CD4-positive, alpha-beta T cell treated with Interleukin-1 beta for 1 hour (primary cell): ENCODE measurements at places on chromosomes 3 and 15.

DNA sequence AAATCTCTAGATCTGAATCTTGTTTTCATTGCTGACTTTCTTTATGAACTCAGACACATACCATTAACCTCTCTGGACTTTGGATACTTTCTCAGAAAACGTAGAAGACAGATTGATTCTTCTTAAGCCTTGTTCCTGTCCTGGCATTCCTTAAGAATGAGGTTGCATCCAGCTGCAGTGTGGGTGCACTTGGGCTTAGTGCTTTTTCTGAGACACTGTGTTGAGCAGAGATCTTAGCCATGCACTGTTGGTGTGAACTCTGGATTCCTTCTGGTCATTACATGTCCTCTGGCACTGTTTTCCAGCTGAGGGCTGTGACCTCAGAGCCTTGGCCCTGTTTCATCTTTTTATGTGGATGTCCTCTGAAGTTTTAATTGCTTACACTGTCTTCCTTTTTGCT lies 428.3 kb downstream of the CNTN4 start:
- no peak for DNase-seq

GRCh38 chr3:100297784-100298183 lies 36.8 kb upstream of the NIT2 start:
- no peak for DNase-seq

- DNase-seq, result no peak
Observed at GRCh38 chr3:17110660-17111396, 226.1 kb downstream of the PLCL2 start.

GRCh38 chr3:104388619-104389018 lies 978.1 kb upstream of the ALCAM start:
- DNase-seq, result no peak

DNA sequence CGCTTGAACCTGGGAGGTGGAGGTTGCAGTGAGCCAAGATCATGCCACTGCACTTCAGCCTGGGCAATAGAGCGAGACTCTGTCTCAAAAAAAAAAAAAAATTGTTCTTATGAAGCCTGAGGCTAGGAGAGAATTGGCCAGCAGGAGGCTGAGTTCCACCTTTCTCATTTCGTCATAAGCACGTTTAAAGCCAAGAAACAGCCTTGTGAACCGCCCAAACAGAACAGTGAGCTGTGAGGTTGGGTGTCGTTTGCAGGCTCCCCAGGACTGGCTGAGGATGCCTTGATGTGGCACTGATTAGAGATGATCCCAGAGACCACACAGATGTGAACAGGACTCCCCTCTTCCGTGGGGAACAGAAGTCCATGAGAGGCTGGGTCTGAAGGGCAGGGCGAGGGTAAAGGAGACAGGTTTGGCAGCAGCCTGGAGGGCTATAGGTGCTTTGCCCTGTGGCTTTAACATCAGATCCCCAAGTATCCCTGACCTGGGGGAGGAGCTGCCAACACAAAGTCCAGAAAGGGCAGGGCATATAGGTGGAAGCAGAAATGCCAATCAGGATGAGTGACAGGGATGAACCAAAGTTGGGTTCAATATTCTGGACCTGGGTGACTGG lies 52.9 kb downstream of the CLEC3B start:
- no peak for DNase-seq

DNA sequence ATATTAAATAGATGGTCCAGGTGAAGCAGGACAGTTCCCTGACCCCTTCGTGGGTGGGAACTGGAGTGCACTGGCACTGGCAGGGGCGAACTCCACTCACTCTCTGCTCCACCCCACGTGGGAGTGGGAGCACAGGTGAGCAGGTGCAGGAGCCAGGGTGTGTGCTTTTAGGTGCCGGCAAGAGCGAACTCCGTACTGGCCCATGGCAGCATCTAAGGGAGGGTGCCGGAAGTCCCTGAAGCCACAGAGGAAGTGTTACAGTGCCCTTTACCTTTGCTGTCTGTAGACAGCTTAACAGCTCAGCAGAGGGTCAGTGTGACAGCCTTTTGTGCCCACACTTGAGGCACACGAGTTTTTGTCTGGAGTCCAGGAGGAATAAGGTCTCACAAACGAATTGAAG lies 26.7 kb upstream of the PIAS1 start:
- DNase-seq, result no peak

DNA sequence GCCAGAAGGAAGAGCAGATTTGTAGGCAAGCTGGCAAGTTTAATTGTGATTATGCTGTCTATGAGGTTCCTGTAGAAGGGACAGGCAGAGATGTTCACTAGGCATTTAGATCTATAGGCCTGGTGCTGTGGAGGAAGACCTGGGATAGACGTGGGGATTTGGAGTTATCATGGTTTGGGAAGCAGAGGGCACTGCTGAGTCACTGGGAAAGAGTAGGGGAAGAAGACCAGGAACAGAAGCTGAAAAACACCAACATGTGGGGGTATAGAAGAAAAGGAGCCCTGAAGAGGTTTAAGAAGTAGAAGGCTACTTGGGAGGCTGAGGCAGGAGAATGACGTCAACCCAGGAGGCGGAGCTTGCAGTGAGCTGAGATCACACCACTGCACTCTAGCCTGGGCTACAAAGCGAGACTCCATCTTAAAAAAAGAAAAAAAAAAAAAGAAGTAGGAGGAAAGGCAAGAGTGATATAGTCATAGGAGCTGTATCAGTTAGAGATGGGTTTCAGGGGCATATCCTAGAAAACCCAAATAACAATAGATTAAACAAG lies 19.3 kb downstream of the GRK7 start:
- no peak for DNase-seq

DNA sequence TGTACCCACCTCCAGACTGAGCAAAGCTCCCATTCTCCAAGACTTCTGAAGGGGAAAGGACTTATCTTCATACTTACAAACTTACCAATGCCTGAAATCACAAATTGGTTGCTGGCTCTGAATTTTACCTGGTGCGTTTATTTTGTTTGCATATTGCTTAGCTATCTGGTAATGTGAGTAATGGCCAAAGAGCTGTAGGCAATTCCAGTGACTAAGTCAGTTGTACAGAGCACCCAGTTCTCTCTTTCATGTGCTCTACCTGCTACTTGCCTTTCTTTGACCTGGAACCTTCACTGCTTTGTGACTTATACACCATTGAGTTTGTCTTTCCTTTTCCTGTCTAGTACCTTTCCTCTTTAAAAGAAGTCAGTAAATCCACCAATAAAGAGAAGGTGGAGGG lies 755.9 kb upstream of the LMCD1 start:
- DNase-seq, result no peak

- DNase-seq, result no peak
Observed at GRCh38 chr15:57570994-57571393, 20.7 kb upstream of the MYZAP start.

- DNase-seq, result no peak
Observed at GRCh38 chr3:11919390-11919789, 72.7 kb upstream of the TAMM41 start.

DNA sequence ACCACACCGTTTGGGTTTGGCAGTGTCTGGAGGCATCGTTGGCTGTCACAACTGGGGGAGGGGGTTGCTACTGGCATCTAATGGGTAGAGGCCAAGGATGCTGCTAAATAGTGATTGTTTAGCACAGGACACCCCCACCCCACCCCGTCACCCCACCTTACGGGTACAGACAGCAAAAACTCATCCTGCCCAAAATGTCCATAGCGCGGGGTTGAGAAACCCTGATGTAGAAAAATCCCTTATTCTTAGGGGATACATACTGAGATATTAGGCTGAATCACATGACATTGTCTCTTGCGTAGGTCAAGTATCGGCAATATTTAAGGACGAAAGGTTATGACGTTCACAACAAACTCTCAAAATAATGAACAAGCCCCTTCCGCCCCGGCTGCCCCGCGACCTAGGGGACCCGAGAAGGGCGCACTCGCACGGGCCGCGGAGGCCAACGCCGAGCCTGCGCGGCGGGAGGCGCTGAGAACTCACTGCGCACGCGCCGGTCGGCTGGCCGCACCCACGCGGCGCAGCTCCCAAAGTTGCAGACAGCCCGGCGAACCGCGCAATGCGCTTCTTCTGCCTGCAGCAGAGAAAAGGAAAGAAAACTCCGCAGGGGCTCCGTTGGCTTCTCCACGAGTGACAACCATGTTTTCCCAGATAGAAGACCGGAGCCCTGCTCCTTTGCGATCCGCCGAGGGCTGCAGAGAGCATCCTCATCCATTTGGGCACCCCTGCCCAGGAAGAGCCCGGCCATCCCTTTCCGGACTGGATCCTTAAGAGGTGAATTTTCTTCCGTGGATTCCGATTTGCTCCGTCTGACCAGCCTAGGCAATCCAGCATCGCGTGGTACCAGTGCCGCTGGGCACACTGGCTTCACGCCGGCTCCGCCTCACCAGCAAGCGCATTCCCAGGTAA lies 136.8 kb upstream of the CCDC54 start:
- DNase-seq, result peak; percentile 74

- no peak for DNase-seq
Observed at GRCh38 chr3:171552531-171552930, 92.3 kb upstream of the TNIK start.

GRCh38 chr3:39960515-39961191 lies 151.2 kb downstream of the MYRIP start:
- no peak for DNase-seq
